ENCODE measurements at places on chromosomes 7 and 10. TPM values are rescaled to one million over a fixed set of nuclear protein-coding genes. Genes with fewer than 3 reads are reported as not detected.

Gene HTR7
- 18.0 TPM for total RNA-seq

Gene MBLAC1
- total RNA-seq: 6.3 TPM

Gene GIMAP8
- total RNA-seq: not detected

Gene AGAP9
- 4.3 TPM for total RNA-seq

Gene HOXA9
- total RNA-seq: 1.2 TPM

Gene WDFY4
- total RNA-seq: not detected

Gene PKD2L1
- not detected for total RNA-seq

Gene PIK3AP1
- total RNA-seq: 2.9 TPM

Gene INA
- not detected for total RNA-seq

Gene KLF14
- total RNA-seq: 0.45 TPM

Gene MYH16
- 0.87 TPM for total RNA-seq

Gene WIPF3
- total RNA-seq: not detected

Gene ASB10
- not detected for total RNA-seq

Gene PFKFB3
- 23.0 TPM for total RNA-seq

Gene CCDC3
- total RNA-seq: 0.50 TPM

Gene NACAD
- 0.41 TPM for total RNA-seq

Gene LBX1
- not detected for total RNA-seq

Gene MKX
- total RNA-seq: 0.05 TPM

Gene ITPRID1
- total RNA-seq: not detected

Gene FBXL13
- 0.64 TPM for total RNA-seq

Gene GIMAP1
- not detected for total RNA-seq

Gene KIAA1549
- total RNA-seq: 3.6 TPM

Gene CYP26A1
- total RNA-seq: 0.91 TPM

Gene NKX2-3
- not detected for total RNA-seq

Gene RAPGEF5
- 6.5 TPM for total RNA-seq

Gene CRPPA
- 1.5 TPM for total RNA-seq

Gene TMEM213
- not detected for total RNA-seq

Gene OR2A12
- total RNA-seq: not detected

Gene PLPP4
- total RNA-seq: 3.2 TPM

Gene TMEM225B
- 0.48 TPM for total RNA-seq

Gene WDR86
- not detected for total RNA-seq

Gene JCAD
- total RNA-seq: under 0.01 TPM

Gene PAX4
- total RNA-seq: not detected

Gene LRMDA
- total RNA-seq: 4.5 TPM

Gene SPDYE1
- not detected for total RNA-seq

Gene ADRB1
- total RNA-seq: 1.1 TPM

Gene INMT
- 0.11 TPM for total RNA-seq

Gene TNS3
- 31.9 TPM for total RNA-seq

Gene HHEX
- total RNA-seq: 12.5 TPM

Gene ARMH3
- total RNA-seq: 11.7 TPM

Gene CCDC146
- 0.91 TPM for total RNA-seq

Gene OR6B1
- total RNA-seq: not detected

Gene PRRT4
- 0.05 TPM for total RNA-seq

Gene BNIP3
- total RNA-seq: 120 TPM

Gene C10orf53
- total RNA-seq: not detected

Gene HYAL4
- total RNA-seq: 0.05 TPM

Gene SAMD9
- total RNA-seq: 5.9 TPM
